ENCODE measurements at places on chromosomes 3 and 15.

DNA sequence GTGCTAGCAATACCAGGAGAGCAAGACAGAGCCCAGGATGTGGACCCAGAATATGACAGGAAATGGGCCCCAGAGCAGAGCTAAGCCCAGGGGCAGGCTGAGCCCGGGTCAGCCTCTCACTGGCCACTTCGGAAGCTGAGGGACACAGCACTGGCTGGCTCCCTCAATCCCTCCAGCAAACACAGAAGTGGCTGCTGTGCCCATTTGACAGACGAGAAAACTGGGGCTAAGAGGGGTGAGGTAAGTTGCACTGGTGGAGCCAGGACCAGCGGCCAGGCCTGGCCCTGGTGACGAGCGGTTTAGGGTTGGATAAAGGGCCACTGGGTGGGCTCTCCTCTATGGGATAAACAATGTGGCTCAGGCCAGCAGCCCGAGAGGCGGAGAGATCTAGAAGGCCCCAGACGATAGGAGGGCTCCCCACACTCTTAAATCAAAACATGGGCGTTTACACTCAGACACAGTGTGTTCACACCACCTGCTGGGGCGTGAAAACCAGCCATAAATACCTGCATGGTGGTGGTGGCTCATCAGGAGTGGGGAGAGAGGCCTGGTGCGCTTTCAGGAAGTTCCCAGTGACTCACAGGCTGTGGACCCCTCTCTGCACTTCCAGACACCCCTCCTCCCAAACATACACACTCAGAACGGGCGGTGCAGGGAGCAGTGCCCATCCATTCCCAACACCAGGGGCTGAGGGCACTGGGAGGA is 12.0 kb upstream of the LINGO1 start:
- DNase-seq, result no peak

DNA sequence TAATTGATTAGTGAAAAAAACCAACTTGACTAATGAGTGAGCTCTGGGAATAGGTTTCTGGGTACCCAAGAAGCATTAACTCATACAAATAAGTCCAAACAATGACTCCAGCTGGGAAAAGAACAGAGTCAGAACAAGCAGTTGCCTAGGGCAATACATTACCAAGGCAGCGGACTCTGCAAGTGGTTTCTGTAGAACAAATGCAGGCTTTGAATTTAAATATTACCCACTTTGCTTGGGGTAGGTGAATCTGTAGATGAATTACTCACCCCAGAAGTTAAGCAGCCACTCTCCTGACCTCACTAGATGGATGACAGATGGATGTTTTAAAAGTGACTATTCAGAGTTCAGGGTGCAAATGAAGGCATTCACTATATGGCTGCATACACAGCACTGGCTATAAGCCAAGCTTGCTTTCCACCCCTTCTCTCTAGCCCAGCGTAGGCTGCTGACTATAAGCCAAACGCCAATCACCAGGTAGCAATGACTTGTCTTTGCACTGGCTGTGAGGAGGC is 73.1 kb upstream of the BHLHE40 start:
- DNase-seq, result peak; percentile 25

DNA sequence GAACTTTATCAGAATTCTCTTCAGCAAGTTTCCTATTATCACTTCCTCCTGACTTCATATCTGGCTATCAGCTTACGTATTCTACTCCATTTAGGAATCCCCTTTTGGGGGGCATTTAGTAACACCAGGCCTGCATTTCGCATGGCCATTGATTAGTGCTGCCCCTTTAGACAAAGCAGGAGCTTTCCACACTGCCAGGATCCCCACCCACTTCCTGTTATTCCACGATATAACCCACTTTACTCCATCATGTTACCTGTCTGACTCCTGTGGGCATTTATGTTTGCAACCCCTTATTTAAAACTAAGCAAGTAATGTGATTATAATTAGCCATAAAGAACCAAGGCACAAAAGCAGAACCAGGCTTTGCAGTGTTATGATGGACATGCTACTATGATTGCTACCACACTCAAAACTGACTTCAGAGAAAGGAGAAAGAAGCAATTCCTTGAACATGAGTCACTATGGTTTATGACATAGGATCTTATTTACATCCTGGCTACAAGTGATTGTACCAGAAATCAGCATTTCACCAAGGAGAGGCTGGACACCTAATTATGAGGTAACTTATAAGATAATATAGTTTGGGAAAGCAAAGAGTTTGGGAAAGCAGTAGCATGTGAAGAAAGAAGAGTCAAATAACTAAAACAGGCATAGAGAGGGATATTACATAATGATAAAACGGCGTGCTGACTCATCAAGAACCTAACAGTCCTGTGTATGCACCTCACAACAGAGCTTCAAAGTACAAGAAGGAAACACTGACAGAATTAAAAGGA is 96.3 kb downstream of the IGSF11 start:
- no peak for DNase-seq

GRCh38 chr3:185308126-185308754 is 54.4 kb upstream of the EHHADH start:
- DNase-seq, result peak; percentile 55

GRCh38 chr3:124935794-124936542 is 1.4 kb upstream of the MUC13 start:
- DNase-seq, result no peak

DNA sequence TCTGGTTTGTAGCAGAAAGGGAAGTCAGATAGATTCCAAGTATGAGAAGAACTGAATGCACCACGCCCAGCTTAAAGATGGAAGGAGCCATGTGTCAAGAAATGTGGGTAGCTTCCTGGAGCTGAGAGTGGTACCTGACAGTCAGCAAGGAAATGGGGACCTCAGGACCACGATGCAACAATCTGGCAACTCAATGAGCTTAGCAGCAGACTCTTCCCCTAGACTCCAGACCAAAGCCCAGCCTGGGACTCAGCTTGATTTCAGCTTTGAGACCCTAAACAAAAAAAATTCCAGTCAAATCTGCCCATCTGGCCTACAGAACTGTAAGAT is 24.4 kb downstream of the MIX23 start:
- no peak for DNase-seq

GRCh38 chr3:94714194-94714593 is 651.3 kb downstream of the NSUN3 start:
- DNase-seq, result no peak

- DNase-seq, result no peak
These were observed 434.7 kb downstream of the C3orf38 start for GRCh38 chr3:88584451-88584850.

- DNase-seq, result no peak
These were observed 253.4 kb downstream of the OCA2 start for GRCh38 chr15:27845535-27846369.

DNA sequence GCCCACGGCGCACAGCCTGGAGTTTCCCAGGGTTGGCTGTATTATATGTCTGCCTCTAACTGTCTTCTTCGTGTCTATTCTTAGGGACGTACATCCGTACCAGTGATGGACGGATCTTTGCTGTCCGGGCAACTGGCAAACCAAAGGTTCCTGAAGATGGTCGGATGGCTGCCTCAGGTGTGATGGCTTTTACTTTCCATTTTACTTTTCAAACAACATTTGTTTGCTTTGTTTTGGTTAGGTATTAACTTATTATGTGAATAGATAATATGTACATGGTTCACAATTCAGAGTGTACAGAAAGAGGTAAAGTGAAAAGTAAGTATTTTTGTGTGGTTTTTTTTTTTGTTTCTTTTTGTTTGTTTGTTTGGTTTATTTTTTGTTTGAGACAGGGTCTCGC is 11.1 kb upstream of the TEX264 start:
- DNase-seq, result no peak

GRCh38 chr3:149717391-149718056 is 34.8 kb downstream of the COMMD2 start:
- peak; percentile 33 for DNase-seq

DNA sequence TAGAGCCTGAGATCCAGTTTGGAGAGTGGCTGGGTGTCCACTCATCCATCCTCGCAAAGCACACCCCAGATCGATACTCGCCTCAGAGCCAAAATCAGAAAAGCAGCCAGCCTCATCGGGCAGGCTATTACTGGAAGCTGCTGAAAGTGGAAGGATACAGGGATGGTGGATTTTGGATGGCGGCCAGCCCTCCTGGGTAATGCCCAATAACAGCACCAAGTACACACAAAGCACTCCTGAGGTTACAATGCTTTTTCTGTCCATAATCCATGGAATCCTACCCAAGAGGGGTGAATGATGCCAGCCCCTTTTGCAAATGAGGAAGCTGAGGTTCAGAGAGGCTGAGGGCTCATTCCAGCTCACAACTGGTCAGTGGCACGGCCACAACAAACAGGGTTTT is 93.1 kb upstream of the SLC6A11 start:
- no peak for DNase-seq

DNA sequence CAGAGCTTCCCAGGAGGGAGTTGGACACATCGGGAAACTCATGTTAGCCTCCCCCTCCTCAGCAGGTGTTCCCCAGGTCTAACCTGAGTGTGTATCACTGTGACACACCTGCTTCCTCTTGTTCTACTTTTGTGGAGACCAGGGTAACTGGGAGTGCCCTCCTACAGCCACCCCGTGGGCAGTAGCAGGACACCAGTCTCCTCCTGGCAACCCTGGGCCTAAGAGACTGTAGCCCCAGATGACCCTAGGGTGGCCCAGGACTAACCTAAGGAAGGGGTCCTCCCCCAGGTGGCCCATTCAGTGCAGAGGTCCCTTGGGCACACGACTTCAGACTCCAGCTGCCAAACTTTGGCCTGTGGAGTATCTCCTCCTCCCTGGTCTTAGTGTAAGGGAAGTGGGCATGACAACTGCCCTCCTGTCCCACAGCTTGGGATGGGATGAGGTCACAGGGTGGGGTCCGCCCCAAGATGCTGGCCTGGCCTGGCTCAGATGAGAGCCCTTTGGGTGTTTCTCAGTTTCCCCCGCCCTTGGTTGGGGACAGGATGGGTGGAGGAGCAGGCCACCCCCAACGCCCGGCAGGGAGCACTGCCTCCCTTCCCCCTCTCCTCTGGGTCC is 4.8 kb downstream of the CSK start:
- DNase-seq, result no peak

DNA sequence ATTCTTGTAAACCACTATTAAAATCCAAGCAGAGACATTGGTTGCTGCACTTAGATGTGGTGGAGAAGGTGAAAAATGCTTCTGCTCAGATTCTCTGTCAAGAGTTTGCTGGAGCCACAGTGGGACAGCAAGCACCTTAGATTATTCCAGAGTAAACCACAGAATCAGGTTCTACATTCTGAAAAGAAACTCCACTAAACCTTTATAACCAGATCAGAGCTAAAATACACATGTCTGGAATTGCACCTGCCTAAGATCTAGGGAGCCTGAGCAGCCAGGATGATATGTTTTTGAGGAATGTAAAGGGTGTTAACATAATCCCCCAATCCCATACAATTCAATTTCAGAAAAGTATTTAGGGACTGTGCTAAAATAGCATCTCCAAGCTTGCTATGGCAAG is at the start of gene ZPLD1:
TSS of gene ZPLD1 (plus strand) at position 301 of the 400 bp plus-strand sequence. CDS start 3,473 bp downstream, outside the sequence.
- DNase-seq, result no peak

- DNase-seq, result no peak
These were observed 49.2 kb upstream of the C15orf39 start for GRCh38 chr15:75152382-75153079.

DNA sequence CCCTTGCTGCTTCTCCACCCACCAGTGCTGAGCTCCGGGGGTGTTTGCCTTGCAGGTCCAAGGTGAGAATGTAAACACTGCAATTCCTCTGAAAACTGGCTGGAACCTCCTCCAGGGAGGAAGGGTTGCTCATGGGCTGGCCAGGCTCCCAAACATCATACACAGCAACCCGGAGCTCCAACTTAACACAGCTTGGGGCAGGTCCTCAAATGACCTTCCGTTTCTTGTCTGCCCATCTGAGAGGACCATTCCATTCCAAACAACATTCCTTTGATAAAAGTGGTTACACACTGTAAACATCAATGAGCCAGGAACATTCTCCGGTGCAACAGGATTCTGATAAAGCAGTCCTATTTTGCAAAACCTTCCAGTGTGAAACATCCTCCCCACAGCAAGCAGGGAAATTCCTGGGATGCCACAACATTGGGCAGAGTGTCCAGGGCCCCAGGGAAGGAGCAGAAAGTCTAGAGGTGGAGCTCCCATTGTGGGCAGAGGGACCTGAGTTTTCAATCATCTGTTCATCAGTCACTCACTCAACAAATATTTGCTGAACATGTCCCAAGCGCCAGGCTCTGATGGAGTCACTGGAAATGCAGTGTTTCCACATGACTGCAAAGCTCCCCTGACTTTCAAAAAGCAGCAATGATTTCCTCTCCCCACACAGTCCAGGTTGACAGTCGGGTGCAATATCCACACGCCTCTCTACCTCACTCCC is 7.3 kb upstream of the HEG1 start:
- DNase-seq, result no peak

- peak; percentile 66 for DNase-seq
These were observed 20.7 kb downstream of the PPP1R2 start for GRCh38 chr3:195522254-195523023.

DNA sequence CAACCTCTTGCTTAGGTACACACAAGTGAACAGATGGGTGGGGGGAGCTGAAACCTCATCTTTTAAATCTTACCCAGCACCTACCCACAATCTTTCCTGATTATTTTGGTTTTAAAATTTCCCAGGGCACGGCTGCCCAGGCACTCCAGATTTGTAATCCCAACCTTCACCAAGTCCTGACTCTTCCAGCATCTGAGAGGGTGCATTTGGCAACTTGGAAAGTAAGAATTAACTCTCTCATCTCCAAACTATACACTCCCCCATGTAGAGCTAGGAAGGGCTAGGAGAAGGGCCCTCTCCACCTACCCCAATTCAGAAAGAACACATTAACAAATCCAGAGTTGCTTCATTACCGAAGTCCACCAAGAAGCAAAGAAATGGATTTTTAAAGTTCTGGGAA is 41.7 kb upstream of the PRICKLE2 start:
- DNase-seq, result no peak

DNA sequence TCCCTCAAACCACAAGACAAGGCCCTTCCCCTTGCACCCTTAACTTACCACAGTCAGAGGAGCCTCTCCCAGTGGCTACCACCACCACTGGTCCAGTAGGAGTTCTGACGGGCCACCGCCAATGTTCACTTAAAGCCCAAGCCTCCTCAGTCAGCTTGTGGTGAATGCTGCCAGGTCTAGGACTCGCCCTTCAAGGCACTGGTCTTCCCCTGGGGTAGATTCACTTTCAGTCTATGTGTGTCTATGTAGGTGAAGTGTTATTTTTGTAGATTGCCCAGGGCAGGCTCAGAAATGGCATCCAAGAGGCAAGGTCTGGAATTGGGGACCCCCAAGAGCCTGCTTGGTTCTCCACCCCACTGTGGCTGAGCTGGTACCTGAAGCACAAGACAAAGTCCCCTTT is 15.4 kb upstream of the CASR start:
- no peak for DNase-seq
